ENCODE measurements at places on chromosomes 5 and 9.

DNA sequence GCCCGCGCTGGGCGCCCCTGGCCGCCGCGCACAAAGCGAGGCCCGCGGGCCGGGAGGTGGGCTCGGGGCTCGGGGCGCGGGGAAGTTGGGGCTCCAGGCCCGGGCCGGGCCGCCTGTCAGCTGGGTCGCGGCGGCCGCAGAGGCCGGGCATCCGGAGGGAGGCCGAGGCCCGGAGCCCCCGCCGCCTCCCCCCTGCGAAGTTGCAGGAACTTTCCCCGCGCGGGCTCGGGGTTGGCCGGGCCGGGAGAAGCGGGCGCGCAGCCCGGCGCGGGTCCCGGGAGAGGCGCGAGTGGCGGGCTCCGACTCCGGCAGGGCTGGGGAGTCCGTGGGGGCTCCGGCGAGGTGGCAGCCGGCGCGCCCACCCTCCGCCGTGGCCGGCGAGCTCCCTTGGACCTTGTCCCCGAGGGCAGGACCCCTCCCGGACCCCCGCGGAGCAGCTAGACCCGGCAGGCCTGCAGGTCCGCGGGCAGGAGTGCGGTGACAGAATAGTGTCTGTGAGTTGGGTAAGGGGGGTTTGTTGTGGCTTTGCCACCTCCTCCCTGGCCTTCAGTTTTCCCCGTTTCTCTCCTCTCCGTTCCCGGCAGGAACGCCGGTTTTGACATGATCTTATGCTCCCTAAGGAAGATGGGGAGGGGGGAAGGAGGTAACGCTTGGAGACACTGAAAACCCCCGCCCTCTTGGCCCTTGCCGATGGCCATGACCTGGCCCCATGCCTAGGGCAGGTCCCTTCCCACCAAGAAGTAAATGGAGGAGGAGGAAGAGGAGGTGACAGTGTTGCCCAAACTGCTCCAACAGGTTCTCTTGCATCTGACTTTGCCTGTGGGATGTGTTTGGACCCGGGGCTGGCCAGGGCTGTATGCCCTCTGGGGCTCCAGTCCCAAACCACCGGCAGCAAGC lies 942 bp downstream of the PHF2 start:
- DNase-seq: peak; percentile 26

- no peak for DNase-seq
Measured at GRCh38 chr9:120390637-120391190, 189.3 kb downstream of the CDK5RAP2 start.

DNA sequence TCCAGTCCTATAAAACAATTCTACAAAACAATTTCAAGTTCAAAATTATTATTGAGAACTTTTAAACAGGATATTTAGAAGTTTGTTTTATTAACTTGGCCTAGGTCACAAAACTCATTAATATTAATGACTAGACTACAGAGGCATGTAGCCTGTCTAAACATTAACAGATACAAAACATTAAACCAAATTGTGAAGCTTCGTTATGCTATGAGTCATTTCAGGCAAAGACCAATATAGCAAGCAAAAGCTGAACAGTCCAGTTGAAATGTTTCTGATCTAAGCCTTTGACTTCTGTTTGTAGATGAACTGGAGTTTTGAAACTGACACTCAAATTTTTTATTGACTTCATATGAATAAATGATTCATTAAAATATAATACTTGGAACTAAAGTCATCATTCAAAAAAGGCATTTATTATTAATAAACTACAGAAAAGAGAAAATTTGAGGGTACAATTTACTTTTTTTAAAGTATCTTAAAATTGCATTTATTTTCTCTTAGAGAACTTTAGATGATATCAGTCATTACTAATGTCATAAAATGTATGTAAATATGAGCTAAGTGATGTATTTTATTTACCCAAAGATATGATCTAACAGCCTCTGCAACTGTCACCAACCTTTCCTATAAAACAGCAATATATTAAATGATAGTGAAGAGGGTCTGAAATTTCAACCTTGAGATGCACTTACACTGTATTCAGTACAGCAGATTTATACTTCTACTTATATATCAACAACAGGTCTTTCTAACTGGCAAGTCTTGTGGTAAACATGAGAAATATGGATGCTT lies 188.8 kb downstream of the COMMD10 start:
- DNase-seq: no peak

- DNase-seq: no peak
Measured at GRCh38 chr5:3006961-3007551, 255.6 kb upstream of the IRX2 start.

GRCh38 chr5:11888221-11888620 lies 16.0 kb downstream of the CTNND2 start:
- DNase-seq: no peak

GRCh38 chr5:179227580-179228311 lies 117.5 kb downstream of the ADAMTS2 start:
- DNase-seq: no peak

GRCh38 chr9:137030538-137031527 lies 1.1 kb downstream of the FUT7 start:
- DNase-seq: no peak

GRCh38 chr9:89309608-89310474 lies 1.2 kb upstream of the CKS2 start:
- DNase-seq: peak; percentile 32

- no peak for DNase-seq
Measured at GRCh38 chr5:36009698-36010097, 18.5 kb upstream of the UGT3A1 start.

DNA sequence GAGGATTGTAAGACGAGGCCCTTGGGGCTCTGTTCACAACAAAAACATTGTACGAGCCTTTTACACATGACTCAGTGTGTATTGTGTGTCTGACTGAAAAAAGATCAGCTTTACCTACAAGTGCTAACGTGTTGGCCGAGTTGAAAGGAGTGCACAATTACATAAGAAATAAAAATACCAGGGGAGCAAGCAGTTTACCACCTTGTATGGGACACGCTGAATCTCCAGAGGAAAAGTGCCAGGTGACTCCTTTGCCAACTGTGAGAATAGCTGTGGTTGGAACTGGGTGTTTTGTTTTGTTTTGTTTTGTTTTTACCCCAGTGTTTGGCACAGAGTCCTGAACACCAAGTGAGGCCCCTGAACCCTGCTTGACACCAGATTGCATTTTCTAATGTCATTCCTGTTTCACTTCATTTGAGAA lies 32.8 kb upstream of the ZSWIM6 start:
- no peak for DNase-seq

DNA sequence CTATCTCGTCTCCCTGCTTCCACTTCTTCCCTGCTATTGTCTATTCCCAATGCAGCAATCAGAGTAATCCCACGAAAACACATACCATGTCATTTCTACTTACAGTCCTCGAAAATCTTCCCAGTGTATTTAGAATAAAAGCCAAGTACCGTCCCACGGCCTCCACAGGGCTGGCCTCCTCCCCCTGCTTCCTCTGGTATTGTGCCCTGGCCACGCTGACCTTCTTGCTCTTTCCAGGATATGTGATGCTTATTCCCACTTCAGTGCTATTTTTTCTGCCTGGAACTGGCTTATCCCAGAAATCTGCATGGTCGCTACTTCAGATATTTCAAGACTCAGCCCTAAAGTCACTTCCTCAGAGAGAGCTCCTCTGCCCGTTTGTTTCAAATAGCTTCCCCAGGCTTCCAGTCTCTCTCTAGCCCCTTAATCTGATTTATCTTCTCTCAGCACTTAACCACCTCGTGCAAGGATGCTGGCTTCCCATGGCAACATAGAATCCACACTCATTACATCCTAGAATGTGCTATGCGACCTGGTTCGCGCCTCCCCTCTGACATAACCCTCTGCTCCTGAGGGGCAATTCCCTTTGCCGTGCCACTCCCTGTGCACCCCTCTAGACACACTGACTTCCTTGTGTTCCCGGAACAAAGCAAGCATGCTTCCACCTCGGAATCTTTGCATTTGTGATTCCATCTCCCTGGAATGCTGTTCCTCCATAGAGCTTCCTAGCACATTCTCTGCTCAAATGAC lies 365.9 kb downstream of the ZSWIM6 start:
- DNase-seq: no peak

- DNase-seq: no peak
Measured at GRCh38 chr5:67188274-67189078, 8.1 kb downstream of the CD180 start.

DNA sequence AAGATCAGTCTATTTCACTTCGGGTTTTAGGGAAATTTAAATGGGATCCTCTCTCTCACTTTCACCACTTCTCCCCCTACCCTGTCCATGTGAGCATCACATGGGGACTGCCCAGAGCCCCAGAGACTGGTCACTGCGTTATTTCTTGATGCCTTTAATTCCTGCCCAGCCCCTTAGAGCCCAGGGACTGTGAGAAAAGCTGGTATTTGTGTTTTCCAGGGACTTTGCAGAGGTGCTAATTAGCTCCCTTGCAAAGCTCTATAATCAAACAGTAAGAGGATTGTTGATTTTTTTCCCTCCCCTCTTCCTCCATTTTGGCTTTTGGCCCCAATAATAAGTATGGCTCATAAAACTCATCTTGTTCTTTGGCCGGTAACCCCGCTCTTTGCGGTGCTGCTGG lies 35.6 kb downstream of the NTRK2 start:
- DNase-seq: no peak

DNA sequence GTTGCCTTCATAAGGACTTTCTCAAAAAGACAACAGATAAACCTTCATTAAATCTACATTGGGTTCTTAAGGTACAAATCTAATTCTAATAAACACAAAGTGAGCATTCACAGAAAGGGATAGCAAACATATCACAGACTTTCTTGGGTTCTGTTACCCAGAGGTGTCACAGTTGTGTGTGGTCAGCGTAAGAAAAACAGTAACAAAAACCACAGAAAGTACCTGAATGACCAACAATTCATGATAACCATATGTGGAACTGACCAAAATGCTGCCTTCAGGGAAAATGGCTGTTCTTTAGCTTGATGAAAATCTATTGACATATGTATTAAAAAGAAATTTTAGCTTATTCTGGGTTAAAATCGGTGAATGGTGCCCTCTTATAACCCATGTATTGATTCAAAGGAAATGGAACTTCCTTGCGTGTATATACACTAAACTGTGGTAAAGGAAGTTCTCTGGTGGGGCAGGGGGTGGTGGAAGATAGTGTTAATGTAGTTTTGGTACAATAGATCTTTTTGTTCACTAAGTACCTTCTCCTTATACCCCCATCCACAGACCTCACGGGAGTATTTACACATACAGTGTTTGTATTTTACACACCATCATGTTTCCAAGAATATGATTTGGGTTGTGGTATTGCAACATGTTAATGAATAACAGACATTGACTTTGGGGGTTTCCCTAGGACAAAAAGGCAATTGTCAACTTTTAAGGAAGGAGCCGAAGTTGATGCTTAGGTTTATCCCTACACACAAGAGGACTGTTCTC lies 152.5 kb downstream of the APBA1 start:
- no peak for DNase-seq

GRCh38 chr9:133166392-133166791 lies 2.7 kb upstream of the GBGT1 start:
- no peak for DNase-seq

DNA sequence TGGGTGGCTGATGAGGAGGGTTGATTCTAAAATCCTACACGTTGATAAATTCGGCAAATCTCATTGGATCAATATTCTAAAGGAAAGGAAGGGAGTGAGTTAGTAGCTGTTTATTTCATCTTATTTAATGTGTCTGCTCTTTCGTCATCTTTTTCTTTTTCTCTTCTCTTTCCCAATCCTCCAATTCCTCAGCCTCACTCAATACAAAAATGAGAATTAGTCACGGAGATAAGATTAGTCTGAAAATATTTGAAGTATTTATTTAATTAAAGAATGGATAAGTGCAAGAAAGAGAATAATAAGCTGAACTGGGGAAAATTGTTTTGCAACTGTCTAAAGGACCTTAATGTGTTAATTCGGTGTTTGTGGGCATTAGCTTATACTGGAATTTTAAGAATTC lies 1095.1 kb downstream of the DTWD2 start:
- DNase-seq: no peak

GRCh38 chr9:126420643-126421564 lies 94.3 kb downstream of the MVB12B start:
- DNase-seq: no peak

DNA sequence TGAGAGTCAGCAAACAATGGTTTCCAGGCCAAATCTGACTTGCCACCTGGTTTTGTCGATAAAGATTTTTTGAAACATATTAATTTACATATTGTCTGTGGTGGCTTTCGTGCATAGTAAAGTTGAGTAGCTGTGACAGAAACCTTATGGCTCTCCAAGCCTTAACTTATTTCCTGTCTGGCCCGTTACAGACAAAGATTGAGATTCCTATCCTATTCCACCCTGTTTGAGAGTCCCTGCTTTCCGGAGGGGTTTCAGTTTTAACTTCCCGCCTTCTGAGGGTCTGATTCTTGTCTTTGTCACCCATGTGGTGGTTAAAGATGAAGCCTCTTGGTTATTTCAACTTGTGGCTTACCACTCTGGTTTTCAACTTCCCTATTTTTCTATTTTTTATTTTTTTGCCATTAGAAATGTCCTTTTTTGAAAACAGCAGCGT lies 11.4 kb downstream of the OTULIN start:
- no peak for DNase-seq

- DNase-seq: no peak
Measured at GRCh38 chr9:93268551-93269314, 84.8 kb downstream of the WNK2 start.
